ENCODE measurements at places on chromosomes 5 and 9.
A peak's percentile ranks its signal among the peaks of the same experiment; 100 is the strongest.

DNA sequence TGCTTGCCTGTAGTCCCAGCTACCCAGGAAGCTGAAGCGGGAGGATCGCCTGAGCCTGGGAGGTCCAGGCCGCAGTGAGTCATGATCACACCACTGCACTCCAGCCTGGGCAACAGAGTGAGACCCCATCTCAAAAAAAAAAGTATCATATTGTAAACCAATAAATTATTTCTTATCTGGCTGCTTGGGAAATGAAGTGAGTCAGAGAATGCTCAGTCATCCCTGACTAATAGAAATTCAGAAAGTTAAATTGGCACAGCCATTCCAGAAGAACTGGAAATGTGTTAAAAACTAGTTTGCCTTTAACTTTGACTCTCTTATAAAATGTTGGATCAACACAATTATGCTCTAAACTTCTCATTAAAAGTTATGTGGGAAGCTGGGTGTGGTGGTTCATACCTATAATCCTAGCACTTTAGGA, 9.8 kb upstream of the GNE start:
- DNase-seq, result no peak

DNA sequence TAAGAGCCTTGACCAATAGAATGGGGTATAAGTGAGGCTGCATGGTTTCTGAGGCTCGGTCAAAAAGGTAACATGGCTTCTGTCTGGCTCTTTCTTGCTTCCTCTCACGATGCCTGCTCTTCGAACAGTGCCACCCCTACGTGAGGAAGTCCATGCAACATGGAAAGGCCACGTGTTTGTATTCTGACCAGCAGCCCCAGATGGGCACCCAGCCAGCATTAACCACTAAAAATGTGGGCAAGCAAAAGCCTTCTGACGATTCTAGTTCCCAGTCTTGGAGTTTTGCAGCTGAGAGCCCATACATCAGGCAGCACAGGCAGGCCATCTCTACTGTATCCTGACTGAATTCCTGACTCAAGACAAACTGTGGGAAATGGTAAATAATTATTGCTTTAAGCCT, 24.2 kb upstream of the NREP start:
- peak; percentile 51 for DNase-seq

GRCh38 chr5:143514616-143515335, 111.3 kb upstream of the NR3C1 start:
- no peak for DNase-seq

GRCh38 chr9:89372230-89372816, 54.0 kb downstream of the SECISBP2 start:
- DNase-seq, result no peak

DNA sequence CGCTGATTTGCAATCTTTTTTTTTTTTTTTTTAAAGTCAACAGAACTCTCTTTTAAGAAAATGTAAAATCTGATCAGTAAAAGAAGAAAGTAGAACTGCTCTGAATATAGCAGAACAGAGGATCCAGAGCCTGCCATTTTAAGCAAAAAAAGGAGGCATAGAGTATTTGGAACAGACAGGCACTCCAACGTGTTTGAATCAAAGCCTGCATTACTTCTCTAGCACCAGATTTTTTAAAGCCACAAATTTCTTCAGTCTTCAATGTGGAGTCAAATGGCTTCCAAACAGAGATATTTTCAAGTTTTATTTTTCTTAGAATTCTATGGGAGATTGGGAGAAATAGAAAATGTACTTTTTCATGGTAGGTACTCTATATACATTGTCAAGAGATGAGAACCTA, 5.1 kb downstream of the PAIP1 start:
- DNase-seq, result no peak

DNA sequence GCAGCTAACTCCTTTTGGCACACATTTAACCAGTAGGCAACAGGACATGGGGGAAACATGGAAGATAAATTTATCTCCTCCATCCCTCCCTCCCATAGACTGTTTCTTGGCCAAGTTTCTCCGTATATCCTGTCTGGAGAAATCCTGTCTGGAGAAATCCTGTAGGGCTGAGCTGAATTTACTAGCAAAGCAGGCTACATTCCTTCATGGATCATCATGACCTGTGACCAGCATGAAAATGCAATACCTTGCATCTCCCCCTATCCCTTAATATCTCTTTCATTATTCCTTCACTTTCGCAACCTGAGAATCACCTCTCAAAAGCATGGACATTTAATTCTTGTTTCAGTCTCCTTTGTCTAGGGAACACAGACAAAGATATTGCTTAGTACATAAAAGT, 379.1 kb downstream of the PSAT1 start:
- no peak for DNase-seq

GRCh38 chr9:81989700-81990099, 1.1 kb downstream of the SPATA31D1 start:
- no peak for DNase-seq

DNA sequence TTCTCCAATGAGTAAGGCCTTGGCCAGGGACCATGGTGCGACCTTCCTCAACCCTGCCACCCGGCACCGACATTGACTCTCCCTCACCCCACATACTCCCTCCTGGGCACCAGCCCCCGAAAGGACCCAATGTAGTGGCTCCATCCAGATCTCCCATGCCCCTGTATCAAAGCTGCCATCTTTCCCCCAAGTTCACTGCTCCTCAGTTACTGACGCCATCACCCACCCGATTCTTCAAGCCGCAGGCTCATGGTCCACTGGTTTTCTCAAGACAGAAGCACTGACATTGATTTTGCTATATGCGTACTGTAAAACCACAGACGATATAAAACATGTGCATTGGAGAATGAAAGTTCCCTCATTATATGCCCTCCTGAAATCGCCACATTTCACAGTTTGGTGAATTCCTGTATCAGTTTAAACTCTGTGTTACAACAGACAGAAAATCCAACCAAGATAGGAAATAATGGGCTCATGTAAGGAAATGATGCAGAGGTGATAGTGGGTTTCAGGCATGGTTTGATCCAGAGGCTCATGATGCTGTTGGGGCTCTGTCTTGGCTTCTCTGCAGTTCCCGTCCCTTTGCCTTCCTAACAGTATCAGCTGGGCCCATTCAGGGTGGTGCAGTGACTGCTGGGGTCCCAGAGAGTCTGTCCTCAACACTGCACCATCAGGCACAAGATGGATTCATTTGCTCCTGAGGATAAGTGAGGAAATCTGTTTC, 207.3 kb upstream of the IER5L start:
- no peak for DNase-seq

DNA sequence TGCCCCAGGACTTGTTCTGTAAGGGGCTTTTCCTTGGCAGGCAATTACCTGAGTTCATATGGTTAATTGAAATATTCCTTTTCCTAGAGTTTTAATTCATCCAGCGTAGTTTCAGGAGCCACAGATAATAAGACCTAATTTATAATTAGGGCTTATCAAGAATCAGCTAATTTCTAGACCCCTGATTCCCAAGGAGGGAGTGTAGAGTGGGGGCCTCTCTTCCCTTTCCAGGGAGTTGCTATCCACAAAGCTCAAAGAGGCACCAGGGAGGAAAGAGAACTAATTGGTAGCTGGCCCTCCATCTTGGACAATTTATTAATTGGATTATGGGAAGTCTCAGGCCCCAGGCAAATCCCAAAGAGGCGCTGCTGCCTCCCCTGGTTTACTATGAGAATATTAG, 75.8 kb upstream of the ZNF618 start:
- DNase-seq, result no peak

DNA sequence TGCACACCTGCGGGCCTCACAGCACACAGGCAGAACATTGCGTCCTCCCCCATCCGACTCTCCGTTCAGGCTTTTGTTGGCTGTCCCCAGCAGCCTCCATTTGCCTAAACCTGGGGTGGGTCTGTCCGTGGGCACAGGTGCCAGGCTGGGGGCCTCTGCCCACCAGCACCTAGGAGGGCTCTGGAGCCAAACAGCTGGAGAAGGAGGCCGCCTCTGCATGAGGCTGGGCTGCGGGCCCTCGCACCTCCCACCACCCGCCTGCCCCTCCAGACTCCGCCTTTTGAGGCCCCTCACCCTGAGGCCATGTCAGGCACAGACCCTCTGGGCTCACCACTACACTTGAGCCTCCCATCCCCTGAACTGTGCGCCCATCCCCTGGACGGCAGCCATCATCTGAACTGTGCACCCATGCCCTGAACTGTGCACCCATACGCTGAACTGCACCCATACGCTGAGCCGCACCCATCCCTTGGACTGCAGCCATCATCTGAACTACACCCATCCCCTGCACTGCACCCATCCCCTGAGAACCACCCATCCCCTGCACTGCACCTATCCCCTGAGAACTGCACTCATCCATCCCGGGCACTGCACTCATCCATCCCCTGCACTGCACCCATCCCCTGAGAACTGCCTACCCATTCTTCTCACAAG, 98.0 kb upstream of the OTULINL start:
- no peak for DNase-seq

Measured in Ammon's horn (tissue), 1 donor.